ENCODE measurements at places on chromosomes 12 and 14. TPM values are rescaled to one million over a fixed set of nuclear protein-coding genes. Genes with fewer than 3 reads are reported as not detected.

GRCh38 chr12:117226505-117226904 is 36.2 kb upstream of the FBXO21 start:
- DNase-seq = peak; percentile 45

PTHLH gene
- total RNA-seq = 1.0 TPM

- DNase-seq = peak; percentile 93
Measured at GRCh38 chr14:102593061-102593824, 794 bp downstream of the RCOR1 start.

GLI1 gene
- total RNA-seq = 1.1 TPM

GRCh38 chr12:53336181-53336681 is at the start of gene SP7:
SP7 (minus strand) TSS chr12:53336354; CDS start chr12:53335646, 708 bp downstream.
- no peak for DNase-seq

DNA sequence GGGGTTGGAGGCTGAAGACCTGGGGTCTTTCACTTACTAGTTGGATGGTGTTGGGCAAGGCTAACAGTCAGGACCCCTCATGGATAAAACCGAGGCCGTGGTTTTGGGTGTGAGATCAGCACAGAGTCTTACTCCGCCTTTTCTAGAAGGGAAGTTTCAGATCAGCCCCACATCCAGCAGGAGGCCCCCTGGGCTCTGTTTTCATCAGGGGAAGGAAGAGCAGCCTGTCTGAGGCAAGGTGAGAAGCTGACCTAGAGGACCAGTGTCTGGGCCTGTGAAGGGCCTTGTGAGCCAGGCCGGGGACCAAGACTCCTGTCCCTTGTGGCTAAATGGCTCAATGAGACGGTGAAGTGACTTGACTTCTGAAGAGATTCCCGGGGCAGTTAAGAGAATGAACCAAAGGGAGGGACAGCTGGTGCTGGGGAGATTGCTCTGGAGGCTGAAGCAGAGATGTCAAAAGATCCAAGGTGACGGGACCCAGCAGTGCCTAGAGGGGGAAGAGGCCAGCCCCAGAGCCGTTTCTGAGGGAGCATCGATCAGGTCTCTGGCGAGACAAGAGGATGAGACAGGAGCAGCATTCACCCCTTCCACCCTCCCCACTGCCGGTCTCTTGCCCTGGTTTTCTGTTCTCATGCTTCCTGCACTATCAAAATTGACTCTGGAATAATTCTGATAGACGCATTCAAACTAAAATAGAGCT is 40.1 kb upstream of the TSPAN9 start:
- DNase-seq = no peak

DNA sequence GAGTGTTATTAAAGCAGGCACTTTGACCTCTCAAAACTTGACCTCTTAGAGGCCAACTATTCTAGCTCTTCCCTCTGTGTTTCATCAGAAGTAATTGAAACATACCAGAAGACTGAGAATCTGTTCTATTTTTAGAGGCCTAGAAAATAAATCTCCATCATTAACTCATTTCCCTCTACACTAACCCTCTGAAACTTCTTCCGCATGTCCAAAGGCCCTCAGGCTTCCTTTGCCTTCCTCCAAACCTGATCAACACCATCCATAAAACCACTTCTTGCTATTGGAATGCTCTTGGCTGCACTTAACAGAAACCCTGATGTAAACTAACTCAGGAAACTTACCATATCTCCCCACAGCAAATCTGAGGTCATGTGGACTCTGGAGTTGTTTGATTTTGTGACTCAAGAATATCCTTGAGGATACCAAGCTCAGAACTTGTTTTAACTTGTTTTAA is 196.4 kb downstream of the RPAP3 start:
- DNase-seq = no peak

RAPGEF3 gene
- 59.6 TPM for total RNA-seq

RBM23 gene
- total RNA-seq = 791 TPM

KIF26A gene
- 14.6 TPM for total RNA-seq

GRCh38 chr12:70044167-70044566 is 199.1 kb upstream of the CNOT2 start:
- no peak for DNase-seq

PPFIA2 gene
- not detected for total RNA-seq

DNA sequence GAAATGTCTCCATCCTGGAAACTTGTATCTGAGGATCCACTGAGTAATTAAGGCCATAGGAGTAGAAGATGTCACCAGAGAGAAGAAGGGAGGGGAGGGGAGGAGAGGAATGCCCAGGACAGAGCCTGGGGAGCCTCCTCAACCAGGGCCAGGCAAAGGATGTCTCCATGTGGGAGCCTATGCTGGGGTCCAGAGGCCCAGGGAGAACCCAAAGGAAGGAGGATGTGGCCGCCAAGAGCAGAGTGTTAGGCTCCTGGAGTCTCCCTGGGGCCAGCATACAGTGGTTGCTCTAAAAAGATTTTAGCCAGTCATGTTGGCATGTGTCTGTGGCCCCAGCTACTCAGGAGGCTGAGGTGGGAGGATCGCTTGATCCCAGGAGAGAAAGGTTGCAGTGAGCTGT is 92.6 kb downstream of the DICER1 start:
- DNase-seq = no peak

TOX4 gene
- 49.8 TPM for total RNA-seq

KRT83 gene
- not detected for total RNA-seq

DNA sequence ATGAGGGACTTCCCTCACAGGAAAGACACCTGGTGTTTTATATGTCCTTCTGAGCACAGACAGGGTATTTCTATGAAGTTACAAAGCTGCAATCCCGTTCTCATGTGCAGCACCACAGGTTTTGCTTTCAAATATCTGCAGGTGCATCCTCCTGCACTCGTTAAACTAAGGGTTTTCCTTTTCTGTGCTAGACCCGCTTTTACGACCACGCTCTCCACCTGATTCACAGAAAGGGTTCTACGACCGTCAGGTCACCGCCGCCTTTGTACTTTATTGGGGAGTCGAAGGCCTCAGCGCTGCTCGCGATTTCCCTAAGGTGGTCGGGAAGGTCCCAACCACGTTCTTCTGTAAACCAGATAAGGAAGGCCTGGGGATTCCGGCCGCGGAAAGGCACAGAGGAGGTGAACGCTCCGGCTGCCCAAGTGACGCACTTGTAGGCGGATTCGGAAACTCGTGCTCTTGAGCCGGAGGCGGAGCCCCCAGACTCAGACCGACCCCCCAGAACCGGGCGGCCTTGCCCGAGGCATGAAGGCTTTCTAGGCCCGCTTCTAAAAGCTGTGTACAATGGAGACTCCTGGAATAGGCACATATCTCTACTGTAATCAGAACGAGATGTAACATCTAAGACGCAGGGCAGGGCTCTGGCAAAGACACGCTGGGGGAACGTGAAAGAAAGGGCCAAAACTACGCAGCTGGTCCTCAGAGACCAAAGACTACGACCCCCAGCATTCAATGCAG is 995 bp upstream of the HSP90B1 start:
- peak; percentile 96 for DNase-seq

GRCh38 chr12:16030744-16031143 is 119.6 kb downstream of the DERA start:
- DNase-seq = no peak

VWF gene
- total RNA-seq = 296 TPM

- no peak for DNase-seq
Measured at GRCh38 chr12:89593873-89594272, 68.0 kb upstream of the POC1B start.

FOXN4 gene
- total RNA-seq = not detected

DNA sequence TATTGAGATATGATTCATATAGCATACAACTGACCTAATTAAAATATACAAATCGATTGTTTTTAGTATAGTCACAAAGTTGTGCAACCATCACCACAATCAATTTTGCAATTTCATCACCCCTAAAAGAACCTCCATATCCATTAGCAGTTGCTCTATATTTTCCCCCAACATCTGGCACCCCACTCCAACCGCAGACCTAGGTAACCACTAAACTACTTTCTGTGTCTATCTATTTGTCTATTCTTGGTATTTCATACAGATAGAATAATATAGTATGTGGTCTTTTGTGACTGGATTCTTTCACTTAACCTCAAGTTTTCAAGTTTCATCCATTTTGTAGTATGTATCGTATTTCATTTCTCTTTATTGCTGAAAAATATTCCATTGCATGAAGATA is 126.0 kb upstream of the CRY1 start:
- no peak for DNase-seq

DNA sequence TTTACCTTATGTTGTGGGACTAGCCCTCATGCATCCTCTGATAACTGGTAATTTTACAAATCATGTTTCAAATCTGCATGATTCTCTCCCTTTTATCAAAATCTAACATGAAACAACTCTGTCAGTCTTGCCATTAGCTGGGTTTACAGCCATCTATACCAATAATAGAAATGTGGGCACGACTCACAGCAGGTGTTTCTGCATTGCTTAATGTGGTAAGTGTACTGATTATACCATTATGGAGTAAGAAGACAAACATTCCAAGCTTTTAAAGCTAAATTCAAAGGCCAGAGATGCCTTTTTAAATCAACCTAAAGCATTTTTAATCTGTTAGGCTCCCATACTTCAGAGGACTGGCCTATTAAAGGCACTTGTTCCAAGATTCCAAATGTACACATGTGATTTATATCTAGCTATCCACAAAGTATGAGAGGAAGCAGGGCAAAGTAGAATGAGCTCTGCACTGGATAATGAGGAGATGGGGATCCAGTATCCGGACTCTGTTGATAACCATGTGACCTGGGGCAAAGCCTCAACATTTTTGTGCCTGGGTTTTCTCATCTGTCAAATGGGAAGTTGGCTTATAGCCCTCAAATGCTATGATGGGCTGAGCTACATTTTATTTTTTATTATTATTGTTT is 52.3 kb upstream of the FUT8 start:
- no peak for DNase-seq

- peak; percentile 18 for DNase-seq
Measured at GRCh38 chr12:49946086-49946485, 4.5 kb upstream of the AQP2 start.

OS9 gene
- 256 TPM for total RNA-seq

DNA sequence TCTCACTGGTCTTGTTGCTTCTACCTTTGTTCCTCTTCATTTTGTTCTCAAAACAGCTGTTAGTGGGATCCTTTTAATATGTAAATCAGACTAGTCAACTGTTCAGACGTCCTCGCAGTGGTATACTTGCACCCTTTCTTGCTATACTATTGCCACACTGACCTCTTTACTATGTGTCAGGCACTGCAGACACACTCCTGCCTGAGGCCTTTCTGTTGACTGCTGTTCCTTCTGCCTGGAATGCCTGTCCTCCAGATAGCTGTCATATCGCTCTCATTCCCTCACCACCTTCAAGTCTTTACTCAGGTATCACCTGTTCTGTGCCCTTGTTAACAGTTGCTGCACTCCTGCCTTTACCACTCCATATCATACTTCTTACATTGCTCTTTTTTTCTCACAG is 90.0 kb upstream of the TMEM263 start:
- no peak for DNase-seq

SMIM41 gene
- total RNA-seq = 2.3 TPM

SDSL gene
- total RNA-seq = 4.0 TPM

DNA sequence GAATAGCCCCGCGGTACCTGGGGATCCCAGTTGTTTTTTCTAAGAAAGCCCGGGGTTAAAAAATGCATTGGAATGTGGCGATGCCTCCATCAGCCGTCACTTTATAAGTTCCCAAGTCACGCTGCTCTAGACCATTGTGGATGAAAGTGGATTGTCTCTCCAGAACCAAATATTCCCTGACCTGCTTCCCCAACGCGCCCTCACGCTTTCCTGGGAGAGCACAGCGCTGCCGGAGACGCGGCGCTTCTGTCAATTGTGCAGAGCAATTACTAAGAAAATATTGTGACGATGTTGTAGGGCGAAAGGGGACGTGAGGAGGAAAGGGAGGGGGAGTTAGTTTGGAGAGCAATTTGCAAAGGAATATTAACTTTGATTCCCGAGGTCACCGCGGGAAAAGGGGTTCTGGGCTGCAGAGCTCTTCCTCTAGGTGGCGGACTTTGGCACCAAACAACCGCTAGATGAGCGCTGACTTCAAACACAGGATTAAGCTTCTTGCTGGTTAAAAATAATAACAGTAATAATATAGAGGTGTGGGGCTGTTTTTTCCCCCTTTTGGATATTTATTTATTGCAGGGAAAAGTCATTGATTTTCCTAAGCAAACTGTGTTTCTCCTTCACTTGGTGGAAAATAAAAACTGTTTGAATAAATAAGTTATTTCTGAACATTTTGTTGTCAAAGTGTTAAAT is 9.6 kb upstream of the FOXG1 start:
- DNase-seq = no peak

DNA sequence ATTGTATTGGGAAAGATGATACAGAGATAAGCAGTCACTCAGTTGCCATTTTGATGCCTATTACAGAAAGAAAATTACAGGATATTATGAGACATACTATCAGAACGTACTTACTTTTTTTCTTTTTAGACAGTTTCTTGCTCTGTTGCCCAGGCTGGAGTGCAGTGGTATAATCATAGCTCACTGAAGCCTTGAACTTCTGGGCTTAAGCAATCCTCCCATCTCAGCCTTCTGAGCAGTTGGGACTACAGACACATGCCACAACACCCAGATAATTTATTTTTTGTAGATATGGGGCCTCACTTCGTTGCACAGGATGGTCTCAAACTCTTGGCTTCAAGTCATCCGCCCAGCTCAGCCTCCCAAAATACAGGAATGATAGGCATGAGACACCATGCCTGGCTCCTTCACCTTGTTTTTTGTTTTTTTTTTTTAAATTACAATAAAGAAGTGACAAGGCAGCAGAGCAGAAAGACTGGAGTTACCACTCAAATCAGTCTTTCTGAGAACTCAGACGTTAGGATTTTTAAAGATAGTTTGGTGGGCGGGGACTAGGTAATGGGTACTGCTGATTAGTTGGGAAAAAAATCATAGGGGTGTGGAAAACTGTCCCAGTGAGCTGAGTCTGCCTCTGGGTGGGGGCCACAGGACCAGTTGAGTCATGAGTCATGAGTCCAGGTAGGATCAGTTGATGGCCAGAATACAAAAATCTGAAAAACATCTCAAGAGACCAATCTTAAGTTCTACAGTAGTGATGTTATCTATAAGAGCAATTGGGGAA is 11.5 kb upstream of the CPM start:
- DNase-seq = no peak

GRCh38 chr12:104423809-104424208 is 32.9 kb upstream of the CHST11 start:
- DNase-seq = no peak

DNA sequence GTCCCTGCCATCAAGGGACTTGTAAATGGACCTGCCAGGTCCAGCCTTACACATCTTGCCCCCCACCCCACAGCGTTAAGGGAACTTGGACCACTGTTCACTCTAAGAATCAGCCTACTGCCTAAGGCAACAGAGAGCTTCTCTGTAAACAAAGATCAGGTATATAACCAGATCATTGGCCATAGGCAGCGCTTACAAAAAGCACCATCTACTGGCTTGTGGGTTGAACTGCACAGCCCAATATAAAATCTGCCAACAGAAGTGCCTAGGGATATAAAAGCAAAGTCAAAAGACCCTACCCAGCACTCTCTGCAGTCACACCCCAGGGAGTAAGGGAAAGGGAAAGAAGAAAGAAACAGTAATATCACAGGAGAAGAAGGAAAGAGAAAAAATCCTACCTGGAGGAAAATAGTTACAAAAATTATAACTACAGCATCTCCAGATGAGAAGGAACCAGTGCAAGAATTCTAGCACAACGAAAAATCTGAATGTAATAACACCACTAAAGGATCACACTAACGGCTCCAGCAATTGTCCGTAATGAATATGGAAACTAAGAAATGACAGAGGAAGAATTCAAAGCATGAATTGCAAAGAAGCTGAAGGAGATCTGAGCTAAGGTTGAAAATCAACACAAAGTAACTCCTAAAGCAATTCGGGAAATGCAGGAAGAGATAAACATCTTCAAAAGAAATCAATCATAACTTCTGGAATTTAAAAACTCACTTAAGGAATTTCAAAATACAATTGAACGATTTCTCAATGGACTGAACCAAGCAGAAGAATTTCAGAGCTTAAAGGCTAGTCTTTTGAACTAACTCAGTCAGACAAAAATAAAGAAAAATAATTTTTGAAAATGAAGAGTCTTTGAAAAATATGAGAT is 95.2 kb upstream of the PCED1B start:
- no peak for DNase-seq

AMDHD1 gene
- 4.5 TPM for total RNA-seq

Data from spleen (tissue), 13 donors.